SHP77 (cell line): ENCODE measurements at places on chromosomes 7 and 10.

GRCh38 chr10:109202111-109202510, 721.2 kb downstream of the XPNPEP1 start:
- DNase-seq, result no peak

- no peak for DNase-seq
Observed at GRCh38 chr10:4522296-4523000, 303.6 kb upstream of the AKR1E2 start.

GRCh38 chr7:48088559-48089045, 463 bp upstream of the UPP1 start:
- peak; percentile 94 for DNase-seq

DNA sequence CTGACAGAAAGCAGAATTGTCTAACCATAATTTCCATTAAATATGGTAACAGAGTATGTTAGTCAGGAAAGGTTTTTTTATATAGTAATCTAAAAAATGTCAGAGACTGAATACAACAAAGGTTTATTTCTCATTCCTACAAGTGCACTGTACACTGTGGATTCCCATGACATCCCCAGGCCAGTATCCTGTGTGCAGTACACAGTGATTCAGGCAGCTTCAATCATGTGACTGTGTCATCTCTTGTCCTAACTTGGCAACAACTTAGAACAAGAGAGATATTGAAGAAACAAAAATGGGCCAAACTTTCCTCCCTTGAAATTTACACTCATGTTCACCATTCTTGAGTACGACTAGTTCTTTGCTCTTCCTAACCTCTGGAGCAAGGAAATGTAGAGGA, 189.8 kb upstream of the SEMA3A start:
- DNase-seq, result no peak

- DNase-seq, result no peak
Observed at GRCh38 chr10:34775044-34775637, 40.0 kb downstream of the PARD3 start.

DNA sequence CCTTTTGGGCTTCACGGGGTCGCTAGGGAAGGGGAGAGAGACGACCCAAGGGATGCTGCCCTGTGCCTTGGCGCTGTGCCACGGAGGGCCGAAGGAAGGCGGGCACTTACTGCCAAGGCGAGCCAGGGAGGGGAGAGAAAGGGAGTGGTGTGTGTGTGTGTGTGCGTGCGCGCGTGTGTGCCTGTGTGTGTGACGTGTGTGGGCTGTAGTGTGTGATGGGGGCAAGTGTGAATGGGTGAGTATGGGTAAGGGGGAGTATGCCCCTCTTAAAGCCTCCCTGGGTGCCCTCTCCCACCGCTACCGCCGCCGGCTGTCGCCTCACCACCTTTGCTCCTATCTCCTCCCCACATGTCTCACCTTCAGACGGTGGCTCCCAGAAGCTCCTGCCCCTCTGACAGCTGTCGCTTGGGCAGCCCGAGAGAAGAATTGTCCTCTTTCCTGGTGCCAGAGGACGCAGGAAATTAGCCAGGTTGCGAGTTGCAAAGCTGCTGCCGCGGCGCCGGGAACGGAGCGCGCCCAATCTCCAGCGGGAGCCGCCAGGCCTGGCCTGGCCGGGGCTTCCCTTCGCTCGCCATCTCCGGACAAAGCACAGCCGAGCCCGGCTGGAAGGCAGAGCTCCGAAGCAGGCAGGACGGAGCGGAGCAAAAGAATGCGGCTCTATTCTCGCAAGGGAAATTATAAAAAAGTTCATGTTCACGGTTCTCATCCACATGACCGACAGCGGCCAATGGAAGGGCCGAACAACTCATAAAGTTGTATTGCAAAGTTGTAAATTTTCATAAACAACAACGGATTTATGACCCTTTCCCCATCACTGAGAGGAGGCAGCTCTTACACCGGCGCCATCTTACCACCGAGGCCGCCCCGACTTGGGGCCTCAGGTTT, at the start of gene HOXA3:
HOXA3 (minus strand) TSS at position 653 of the 885 bp plus-strand sequence. CDS start 41,943 bp downstream, outside the sequence.
- no peak for DNase-seq

DNA sequence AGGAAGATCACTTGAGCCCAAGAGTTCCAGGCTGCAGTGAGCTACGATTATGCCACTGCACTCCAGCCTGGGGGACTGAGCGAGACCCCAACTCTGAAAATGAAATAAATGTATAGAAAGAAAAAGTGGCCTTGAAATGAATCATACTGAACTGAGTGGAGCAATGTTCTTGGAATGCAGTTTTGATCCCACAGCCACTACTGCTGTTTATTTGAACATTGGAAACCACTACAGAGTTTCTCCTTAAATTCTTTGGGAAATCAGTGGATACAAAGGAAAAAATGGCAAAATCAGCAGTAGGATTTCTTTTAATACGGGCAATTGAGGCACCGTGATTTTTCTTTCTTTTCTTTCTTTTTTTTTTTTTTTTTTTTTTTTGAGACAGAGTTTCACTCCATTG, 637.4 kb downstream of the GALNT17 start:
- DNase-seq, result no peak
